ENCODE measurements at places on chromosomes 1 and 21. TPM values are rescaled to one million over a fixed set of nuclear protein-coding genes. Genes with fewer than 3 reads are reported as not detected.

SYT2 gene
- 11.0 TPM for total RNA-seq

LCE2C gene
- total RNA-seq, result not detected

FASLG gene
- not detected for total RNA-seq

ZBTB7B gene
- 22.1 TPM for total RNA-seq

MPZ gene
- total RNA-seq, result 6.1 TPM

C1orf116 gene
- total RNA-seq, result 3.8 TPM

NFASC gene
- 15.2 TPM for total RNA-seq

FMO5 gene
- 0.34 TPM for total RNA-seq

USH2A gene
- 0.04 TPM for total RNA-seq

FOXD2 gene
- total RNA-seq, result not detected

DNA sequence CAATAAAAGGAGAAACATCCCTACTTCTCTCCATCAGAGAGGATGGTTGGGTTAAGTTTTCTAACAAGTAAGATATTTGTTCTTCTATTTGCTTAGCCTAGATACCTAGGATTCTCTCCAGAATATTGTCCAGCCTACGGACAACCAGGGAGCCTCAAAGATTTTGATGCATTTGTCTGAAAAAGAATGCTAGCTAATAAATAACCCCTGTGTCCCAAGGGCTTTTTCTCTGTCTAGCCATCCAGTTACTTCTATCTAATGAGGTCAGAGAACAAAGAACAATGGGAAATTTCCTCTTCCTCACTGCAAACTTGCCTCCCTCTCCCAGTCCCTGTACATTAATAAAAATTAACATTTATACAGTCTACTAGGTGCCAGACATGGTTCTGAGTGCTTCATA, 810 bp downstream of the RGS5 start:
- no peak for DNase-seq

DNA sequence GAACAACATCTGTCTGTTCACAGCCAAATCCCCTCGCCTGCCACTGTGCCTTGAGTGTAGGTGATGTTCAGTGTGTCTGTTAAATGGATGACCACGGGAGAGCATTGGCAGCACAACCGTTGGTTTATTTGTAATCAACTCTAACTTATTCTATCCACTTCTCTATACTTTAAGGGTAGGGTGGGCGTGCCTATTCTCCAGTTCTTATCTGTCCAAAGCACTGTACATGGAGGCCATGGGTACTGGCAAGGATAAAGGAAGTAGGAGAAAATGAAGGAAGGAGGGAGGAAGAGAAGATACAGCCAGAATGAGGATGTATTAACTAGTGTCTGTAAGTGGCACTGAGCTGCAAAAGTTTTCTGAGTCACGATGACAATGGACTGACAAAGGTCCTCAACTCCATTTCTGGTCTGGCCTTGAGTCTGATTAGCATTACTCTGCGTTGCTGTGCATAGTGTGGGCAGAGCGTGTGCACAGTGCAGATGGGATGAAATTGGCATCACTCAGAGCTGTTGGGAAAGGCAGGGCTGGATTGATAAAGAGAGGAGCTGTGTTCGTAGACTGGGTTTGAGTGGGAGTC, 7.1 kb downstream of the RHOU start:
- DNase-seq, result no peak

- DNase-seq, result no peak
Observed at GRCh38 chr21:43762303-43763128, 13.6 kb downstream of the CSTB start.

- DNase-seq, result no peak
Observed at GRCh38 chr1:168243198-168243597, 17.4 kb downstream of the SFT2D2 start.

GRCh38 chr21:46111857-46112724, 14.2 kb downstream of the COL6A2 start:
- DNase-seq, result no peak

DNA sequence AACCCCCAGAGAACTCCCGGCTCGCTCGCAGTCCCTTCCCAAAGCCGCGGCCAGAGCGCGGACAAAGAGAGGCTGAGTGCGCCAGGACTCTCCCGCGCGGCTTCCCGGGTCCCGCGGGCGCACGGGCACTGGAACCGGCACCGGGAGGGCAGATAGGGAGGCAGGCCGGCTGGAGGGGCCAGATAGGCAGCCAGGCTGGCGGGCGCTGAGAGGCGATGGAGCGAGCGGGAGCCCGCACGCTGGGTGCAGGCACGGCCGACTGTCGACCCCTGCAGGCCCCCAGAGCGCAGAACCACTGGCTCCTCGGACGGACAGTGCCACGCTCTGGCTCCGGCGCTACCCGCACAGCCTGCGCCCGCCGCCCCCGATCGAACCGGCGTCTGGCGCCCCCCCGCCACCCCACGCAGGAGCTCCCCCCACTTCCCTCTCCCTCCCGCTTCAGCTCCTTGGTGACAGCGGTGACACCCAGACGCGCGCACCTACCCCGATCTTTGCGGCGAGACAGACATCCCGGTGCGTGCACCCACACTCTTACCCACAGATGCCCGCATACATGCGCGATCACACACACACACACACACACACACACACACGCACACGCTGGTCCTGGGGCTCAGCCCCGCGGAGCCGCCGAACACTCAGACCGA, 534 bp downstream of the SLC6A9 start:
- no peak for DNase-seq

- no peak for DNase-seq
Observed at GRCh38 chr1:98001764-98002163, 80.9 kb upstream of the DPYD start.

GRCh38 chr1:54285815-54286345, 85.9 kb downstream of the MRPL37 start:
- DNase-seq, result no peak

GRCh38 chr21:34597406-34597805, 17.5 kb downstream of the RCAN1 start:
- DNase-seq, result no peak

DNA sequence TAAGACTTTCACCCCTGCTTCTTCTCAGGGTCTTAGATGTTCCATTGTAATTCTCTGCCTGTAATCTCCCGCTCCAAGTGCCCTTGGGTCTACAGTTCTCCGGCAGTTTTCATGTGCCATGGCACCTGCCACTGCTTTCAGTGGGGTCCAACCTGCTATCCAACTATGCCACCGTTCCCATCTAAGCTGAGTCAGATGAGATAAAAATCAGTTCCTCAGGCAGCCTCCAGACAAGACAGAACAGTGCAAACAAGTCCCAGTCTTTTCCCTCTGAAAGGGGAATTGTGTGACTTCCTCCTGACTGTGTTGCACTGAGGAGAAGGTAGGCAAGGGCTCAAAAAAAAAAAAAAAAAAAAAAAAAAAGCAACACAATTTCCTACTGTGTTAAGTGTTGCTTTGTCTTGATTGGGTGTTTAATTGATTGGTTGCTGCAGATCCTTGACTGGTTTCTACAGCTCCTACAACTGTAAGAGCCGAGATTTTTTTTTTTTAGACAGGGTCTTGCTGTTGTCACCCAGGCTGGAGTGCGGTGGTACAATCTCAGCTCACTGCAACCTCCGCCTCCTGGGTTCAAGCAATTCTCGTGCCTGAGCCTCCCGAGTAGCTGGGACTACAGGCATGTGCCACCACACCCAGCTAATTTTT, 50.7 kb downstream of the EBNA1BP2 start:
- DNase-seq, result no peak

- DNase-seq, result no peak
Observed at GRCh38 chr1:219432191-219432606, 180.7 kb downstream of the ZC3H11B start.

- DNase-seq, result no peak
Observed at GRCh38 chr1:55673416-55673815, 458.3 kb upstream of the USP24 start.

GRCh38 chr1:34346128-34346527, 169.4 kb downstream of the C1orf94 start:
- no peak for DNase-seq

DNA sequence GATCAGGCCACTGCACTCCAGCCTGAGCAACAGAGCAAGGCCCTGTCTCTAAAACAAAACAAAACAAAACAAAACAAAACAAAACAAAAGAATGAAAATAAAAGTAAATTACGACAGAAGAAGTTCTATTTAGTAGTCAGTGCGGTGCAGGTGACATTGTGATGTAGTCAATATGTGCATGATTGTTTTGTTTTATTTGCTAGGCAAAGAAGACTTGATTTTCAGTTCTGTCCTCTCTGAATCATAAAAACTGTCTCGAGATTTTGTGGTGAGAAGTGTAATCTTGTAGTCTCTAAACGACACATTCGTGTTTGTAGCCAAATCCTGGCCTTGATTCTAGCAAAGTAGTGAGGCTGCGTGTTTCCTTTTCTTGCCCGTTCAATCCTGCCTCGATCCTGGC, 23.5 kb downstream of the PEX14 start:
- DNase-seq, result no peak

DNA sequence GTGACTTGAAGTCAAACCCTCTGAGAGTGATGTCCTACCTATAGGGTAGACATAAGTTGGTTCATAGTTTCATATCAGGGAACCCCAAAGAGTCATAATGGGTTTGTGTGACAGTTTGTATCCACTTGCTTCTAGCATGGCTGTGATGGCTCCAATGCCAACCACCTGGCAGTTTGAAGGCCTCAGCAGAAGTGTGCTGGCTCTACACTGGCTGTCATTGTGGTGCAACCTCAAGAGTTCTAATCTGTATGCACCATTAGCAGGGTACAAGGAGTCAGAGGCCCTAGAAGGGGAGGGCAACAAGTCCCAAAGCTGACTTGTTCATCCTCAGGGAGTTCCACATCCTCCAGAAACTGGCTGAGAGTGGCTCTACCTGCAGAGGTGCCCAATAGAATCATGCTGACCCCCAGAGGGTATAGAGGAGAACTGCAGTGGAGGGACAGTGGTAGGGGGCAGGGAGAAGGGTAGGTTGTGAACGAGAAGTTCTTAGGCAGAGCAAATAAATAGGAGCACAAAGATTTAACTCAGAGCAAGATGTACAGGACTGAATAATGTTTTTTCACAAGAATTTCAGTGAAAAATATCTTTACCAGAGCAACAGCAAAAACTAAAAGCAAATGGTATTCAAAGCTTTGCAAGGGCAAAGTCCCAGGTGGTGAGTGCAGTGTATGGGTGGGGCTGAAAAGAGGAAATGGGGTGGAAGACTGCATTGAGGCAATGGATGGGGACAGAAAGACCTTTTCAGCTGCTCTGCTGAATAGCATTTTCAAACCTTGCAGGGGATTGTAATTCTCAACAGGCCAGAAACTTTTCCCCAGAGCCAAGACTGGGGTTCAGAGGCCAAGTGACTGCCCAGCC, 3.2 kb downstream of the FCRL2 start:
- no peak for DNase-seq

DNA sequence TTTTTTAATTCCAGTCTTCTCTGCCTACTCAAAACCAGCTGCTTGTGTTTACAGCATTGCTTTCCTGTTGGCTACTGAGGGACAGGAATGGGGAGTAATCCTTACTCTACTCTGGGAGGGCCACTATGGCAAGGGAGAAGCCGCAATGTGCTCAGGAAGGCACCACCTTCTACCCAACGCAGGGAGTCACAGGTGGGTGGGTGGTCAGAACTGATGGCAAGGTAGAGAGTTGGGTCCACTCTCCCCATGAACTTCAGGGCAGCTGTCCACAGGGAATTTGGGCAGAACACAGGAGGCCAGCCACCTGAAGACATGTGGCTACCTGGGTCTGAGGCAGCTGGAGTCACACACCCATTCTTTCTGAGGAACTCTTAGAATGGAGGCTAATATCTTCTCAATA, 40.5 kb upstream of the HMGB4 start:
- DNase-seq, result no peak

- DNase-seq, result no peak
Observed at GRCh38 chr21:40053007-40053406, 185.8 kb downstream of the PCP4 start.

DNA sequence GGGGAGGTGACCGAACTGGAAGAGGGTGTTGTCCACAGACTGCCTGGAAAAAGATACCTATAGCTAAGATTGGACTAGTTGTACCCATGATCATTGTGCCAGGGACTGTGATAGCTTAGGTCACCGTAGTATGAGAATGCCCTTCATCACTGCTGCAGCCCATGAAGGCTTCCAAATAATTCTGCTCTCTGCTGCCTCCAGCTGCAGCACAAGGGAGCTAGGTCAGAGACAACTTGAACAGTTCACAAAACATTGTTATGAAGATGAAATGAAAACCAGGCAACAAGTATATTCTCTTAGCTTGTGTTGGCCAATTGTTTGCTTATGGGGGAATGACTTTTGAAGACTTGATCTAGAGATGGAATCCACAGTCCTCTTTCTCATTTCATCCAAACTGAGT, 246.7 kb downstream of the MRPL39 start:
- DNase-seq, result no peak

- no peak for DNase-seq
Observed at GRCh38 chr21:30990514-30991262, 47.6 kb downstream of the KRTAP19-8 start.

GRCh38 chr1:153649863-153650235, 8.7 kb upstream of the SNAPIN start:
- no peak for DNase-seq

GRCh38 chr1:196415978-196416377, 192.3 kb downstream of the KCNT2 start:
- DNase-seq, result no peak

- DNase-seq, result no peak
Observed at GRCh38 chr1:81758181-81758580, 42.6 kb upstream of the ADGRL2 start.

Data from H1 (cell line).